ENCODE measurements at places on chromosomes 7 and 10.

DNA sequence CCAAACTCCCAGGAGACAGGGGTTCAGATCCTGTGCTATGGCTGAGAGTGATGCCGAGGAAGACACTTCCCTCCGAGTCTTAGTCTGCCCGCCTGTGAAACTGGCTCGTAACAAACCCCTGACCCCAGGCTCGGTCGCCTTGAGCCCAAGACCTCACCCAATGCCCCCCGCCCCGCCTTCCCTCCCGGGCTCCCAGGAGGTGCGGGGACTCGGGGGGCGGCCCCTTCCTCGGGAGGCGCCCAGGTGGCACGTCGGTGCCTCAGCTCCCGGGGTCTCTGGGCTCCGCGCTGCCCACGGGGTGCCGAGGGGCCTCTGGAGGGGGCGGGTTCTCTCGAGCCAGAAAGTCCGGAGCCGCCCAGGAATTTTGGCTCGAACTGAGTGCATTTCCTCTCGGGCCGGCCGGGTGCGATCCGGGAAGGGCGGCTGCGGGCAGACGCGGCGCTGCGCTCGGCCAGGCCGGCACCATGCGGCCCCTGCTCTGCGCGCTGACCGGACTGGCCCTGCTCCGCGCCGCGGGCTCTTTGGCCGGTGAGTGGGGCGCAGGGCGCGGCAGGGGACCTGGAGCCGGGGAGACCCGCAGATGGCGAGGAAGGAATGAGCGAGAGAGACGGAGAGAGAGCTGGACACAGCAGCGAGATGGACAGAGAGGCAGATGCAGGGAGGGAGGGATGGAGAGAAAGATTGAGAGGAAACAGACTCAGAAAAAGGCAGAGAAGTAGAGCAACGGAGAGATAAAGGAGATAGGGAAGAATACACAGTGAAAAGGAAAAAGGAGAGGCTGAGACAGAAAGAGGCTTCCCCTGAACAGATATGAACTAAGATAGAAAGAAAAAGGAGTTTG, at the start of gene PLAC9:
TSS of gene PLAC9 (plus strand) at position 432 of the 841 bp plus-strand sequence. CDS start at position 465, 33 bp downstream.
- DNase-seq: no peak

DNA sequence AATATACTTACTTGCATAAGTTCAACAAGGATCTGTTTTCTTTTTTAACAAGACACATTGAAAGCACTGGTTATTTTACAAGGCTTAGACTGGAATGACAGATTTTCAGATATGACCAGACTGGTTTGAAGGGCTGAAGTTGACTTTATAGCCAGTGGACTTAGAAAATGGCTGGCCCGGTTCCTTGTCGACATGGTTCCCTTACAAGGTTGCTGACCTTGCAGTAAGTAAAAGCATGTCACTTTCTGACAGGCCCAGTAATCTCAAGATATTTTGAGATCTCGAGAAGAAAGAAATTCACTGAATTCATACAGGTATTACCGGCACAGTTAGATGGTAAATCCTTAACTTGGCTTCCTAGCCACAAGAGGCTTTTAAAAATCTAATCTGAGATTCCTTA, 136.5 kb downstream of the COBL start:
- no peak for DNase-seq

DNA sequence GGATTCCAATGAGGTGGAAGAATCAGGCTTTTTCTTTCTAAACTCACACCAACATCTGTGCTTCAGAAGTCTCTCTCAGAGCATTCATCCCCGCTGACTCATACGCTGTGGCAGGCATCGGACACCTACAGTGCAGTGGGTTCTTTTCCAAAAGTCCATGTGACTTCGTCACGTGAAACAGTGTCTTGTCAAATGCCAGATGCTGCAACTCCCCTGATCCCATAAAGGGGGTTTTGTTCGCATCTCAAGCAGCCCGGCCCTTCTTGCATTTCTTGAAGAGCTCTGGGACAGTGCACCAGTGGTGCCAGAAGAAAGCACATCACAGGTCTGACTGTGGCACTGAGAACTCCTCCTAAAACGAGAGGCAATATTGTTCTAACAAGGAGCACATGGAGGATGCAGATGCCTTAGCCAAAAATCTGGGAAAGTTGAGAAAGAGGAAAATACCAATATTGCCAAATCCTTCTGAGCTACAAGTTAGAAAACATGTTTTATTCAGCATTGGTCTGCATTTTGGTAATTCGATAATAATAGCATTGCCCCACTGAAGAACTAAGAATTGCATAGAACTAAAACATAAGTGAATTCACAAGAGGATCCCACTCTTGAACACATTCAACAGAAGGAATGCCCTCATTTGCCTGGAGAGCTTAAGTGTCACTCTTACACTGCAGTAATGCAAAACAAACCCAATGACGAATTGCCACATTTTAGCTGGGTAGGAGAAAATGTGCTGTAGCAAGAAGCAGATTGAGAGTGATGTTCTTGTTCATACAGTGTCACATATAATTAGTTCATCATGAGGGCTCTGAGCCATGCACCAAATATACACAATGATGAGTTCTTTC, 204.4 kb downstream of the CXCL12 start:
- DNase-seq: peak; percentile 77

- no peak for DNase-seq
These were observed 3.9 kb downstream of the BBIP1 start for GRCh38 chr10:110915035-110915434.

GRCh38 chr10:112738606-112739591, 211.1 kb upstream of the TCF7L2 start:
- no peak for DNase-seq

DNA sequence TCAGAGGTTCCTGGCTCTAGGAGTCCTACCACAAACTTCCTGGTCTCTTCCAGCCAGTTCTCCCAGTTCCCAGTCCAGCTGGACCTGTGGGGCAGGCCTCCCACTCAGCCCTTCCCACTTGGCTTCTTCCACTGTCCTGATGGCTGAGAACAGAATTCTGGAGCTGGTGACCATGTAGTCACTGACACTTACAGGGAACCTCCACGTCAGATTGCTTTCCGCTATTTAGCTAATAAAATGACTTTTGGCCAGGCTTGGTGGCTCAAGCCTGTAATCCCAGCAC, 63.5 kb upstream of the ZRANB1 start:
- DNase-seq: no peak

GRCh38 chr7:136230210-136230609, 253.1 kb upstream of the MTPN start:
- no peak for DNase-seq

- DNase-seq: no peak
These were observed 91.5 kb downstream of the MYO3A start for GRCh38 chr10:26025523-26025922.

- no peak for DNase-seq
These were observed 11.8 kb downstream of the MACROH2A2 start for GRCh38 chr10:70064486-70064885.

DNA sequence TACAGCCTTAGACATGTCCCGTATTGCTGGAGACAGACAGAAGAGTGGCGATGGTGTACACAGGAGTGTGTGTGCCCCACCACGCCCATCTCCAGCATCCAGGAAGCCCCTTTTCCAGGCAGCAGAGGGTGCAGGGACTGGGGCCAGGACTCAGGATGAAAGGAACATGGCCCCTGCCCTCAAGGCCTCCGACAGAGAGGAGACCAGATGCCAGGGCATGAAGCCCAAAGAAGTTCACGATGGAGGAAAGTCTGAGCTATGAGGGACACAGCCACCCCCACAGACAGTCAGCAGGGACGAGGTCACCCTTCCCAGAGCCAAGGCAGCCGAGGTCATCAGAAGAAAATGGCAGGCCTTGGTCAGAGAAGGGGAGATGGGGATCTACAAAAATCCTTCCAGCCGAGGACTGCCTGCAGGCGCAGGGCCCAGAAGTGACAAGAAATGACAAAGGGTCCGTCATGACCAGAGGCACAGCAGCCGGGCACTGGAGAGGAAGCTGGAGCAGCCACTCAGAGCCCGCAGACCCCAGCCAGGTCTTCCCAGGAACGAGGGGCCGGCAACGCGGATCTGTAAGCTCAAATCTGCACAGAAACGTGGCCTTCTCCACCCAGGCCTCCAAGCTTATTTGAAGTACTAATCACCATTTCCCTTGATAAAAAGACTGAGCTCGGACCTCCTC, 78.7 kb upstream of the PPP2R2D start:
- DNase-seq: no peak

DNA sequence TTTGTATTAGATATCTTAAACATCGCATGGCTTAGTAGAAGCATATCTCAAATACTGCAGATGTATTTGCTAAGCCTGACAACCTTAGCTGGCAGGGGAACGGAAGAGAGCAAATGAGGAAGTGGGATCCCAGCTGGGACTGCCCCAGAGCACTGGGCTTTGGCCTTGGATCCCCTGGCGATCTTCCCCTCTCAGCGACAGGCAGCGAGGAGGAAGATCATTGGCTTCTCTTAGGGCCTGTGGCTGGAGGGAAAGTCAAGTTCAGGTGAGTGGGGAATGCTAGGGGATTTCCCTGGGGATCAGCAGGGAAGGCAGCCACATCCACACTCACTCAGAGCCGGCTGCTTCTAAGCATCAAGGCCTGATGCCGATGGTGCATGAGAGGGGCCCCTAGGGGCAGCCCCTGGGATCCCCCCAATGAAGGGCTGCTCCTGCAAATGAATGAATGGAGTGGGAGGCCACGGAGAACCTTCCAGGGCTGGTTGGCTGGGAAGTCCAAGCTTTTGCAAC, 42.0 kb downstream of the LYZL2 start:
- no peak for DNase-seq

DNA sequence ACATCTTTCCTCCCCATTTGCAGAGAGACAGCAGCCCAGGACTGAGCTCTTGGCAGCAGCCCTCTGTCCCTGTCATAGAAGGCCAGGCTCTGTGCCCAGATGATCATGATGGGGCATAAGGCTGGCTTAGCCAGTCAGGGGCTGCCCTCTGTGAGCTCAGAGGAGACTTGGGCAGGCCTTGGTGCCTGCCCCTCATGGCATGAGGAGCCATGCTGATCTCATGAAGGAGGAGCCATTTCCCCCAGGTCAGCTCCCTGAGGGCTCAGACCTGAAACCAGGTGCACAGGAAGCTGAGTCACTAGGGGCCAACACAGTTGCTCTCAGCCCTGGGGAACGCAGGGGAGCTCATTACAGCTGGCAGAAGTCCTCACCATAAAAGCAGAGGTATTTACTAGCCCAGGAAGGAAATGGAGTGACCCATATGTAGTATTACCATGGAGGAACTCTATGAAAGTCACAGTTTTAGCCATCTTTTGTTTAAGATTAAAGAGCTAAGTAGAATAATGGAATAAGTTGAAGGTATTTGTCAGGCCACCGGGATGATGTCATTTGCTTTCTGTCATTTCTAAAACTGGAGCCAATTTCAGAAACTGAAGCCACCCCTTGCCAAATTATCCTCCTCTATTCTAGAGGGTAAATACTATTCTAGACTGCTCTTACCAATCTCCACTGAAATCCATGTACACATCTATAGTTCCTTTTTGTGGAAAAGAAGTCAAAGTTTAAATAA, 362.4 kb upstream of the ZNF32 start:
- no peak for DNase-seq
